Stomach (tissue), 19 donors: ENCODE measurements at places on chromosomes 7 and 10. TPM values are rescaled to one million over a fixed set of nuclear protein-coding genes. Genes with fewer than 3 reads are reported as not detected.

Gene ORC5
- 21.7 TPM for total RNA-seq

DNA sequence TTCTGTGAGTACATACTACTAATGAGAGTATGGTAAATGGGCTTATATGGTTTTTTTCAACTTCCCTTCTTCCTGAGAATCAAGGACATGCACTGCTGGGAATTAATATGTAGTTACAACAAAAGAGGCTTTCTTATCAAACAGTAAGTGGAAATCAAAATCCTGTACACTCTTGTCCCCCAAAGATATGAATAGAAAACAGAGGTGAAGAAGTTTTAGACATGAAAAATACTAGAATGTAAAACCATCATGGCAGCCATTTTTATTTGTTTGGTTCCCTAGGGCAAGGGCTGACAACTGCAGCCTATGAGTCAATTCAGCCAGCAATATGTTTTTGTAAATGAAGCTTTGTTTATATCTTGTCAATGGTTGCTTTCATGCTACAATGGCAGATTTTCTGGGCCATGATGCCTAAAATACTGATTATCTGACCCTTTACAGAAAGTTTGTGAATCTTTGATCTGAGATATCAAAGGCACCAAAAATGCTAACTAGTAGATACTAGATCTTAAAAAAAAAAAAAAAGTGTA is 422.4 kb downstream of the PARD3 start:
- DNase-seq: no peak
- H3K27ac ChIP-seq: no peak overlapping the region
- H3K36me3 ChIP-seq: no peaks in the 10 kb centered on the region
- H3K4me3 ChIP-seq: no peak overlapping the region
- H3K4me1 ChIP-seq: no peaks in the 10 kb centered on the region
- no peaks in the 10 kb centered on the region for H3K27me3 ChIP-seq

GRCh38 chr10:69045441-69046300 is 42.2 kb upstream of the SRGN start:
- H3K4me1 ChIP-seq: no peaks in the 10 kb centered on the region
- DNase-seq: peak; percentile 48
- H3K36me3 ChIP-seq: no peaks in the 10 kb centered on the region

Gene PNLIPRP1
- total RNA-seq: not detected

GRCh38 chr7:41574377-41574776 is 128.5 kb downstream of the INHBA start:
- H3K27ac ChIP-seq: no peak overlapping the region
- H3K27me3 ChIP-seq: no peaks in the 10 kb centered on the region
- H3K36me3 ChIP-seq: no peaks in the 10 kb centered on the region
- DNase-seq: no peak

- H3K27me3 ChIP-seq: no peaks in the 10 kb centered on the region
- H3K27ac ChIP-seq: no peak overlapping the region
- no peak overlapping the region for H3K4me3 ChIP-seq
- H3K36me3 ChIP-seq: no peaks in the 10 kb centered on the region
Observed at GRCh38 chr10:85851325-85851724, 515.3 kb downstream of the GRID1 start.

DNA sequence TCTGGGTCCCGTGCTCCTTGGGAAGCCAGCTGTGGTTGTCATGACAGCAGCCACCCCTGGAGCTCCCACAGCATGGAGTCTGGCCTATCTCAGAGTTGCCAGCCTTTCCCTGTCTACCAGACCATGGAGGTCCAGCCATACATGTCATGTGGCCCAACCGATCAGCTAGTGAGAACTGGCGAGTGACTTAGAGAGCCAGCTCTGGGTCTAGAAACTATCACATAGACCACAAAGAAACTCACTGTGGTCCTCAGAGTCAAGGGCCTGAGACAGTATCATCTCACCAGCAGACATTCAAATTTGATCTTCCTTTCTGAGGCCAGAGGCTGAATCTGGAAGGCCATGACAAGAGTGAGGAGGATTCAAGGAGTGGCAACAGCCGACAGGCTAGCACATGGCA is 223.3 kb upstream of the GPR26 start:
- no peaks in the 10 kb centered on the region for H3K27me3 ChIP-seq
- no peaks in the 10 kb centered on the region for H3K36me3 ChIP-seq
- no peak overlapping the region for H3K4me3 ChIP-seq
- no peak for DNase-seq
- H3K4me1 ChIP-seq: no peaks in the 10 kb centered on the region

DNA sequence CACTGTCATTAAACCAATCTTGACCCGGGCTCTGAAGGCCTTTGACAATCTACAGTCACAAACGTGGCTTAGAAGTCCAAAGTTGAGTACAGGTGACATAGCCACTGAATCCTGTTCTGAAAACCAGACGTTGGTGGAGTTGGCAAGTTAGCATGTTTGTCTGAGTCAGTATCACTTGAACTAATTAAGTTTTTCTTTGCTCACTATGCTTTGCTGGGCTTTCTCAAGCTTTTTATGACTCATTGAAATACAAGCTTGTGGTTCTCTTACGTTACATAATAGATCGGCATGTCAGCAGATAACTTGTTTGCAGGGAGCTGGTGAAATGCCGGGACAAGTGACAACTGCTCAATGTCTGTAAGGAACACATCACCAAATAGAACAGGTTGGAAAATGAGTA is 53.8 kb downstream of the ARL5B start:
- H3K4me3 ChIP-seq: no peak overlapping the region
- DNase-seq: no peak
- H3K36me3 ChIP-seq: no peaks in the 10 kb centered on the region
- no peaks in the 10 kb centered on the region for H3K27me3 ChIP-seq
- H3K4me1 ChIP-seq: no peaks in the 10 kb centered on the region

DNA sequence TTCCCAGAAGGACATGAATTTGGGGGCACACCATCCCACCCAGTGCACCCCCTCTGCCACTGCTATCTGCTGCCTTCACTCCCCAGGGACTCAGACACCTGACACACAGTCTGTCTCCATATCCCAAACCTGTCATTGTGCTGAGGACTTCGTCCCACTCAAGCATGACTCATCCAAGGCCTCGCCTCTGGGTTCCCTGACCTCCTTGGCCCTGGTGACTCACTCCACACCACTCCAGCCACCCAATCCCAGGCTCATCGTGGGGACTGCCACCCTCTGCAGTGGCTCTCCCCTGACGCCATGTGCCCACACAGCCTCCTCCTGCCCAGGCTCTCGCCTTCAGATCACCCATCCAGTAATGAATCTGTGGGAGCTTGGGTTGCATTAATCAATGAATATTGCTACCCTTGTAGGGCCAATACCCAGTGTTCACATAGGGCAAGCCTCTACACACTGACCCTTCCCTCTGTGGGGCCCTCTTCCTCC is 6.6 kb upstream of the INSIG1 start:
- H3K4me3 ChIP-seq: no peak overlapping the region
- peak; percentile 26 for DNase-seq
- H3K27me3 ChIP-seq: no peaks in the 10 kb centered on the region

DNA sequence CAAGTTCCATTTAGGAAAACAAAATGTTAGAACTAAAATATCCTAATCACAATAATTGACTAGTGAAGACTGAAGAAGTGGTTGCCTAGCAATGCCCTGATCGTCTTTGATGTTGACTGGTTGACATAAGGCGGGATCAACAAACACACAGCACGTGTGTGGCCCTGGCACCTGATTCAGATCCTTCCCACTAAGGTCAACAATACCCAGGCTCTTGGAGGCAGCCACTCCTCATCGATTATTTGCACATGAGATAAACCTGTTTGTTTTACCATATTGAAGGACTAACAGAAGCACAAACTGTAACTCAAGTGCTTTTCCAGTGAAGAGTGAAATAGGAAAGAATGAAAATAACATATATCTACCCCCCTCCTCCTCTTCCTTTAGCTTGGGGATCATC is 15.6 kb downstream of the FANK1 start:
- peaks cover 16% of the 10 kb centered on the region for H3K4me1 ChIP-seq
- peak overlapping the region; percentile 75 for H3K27ac ChIP-seq
- H3K4me3 ChIP-seq: no peak overlapping the region
- no peaks in the 10 kb centered on the region for H3K36me3 ChIP-seq
- H3K27me3 ChIP-seq: no peaks in the 10 kb centered on the region

Gene CYP2C8
- 5.8 TPM for total RNA-seq

DNA sequence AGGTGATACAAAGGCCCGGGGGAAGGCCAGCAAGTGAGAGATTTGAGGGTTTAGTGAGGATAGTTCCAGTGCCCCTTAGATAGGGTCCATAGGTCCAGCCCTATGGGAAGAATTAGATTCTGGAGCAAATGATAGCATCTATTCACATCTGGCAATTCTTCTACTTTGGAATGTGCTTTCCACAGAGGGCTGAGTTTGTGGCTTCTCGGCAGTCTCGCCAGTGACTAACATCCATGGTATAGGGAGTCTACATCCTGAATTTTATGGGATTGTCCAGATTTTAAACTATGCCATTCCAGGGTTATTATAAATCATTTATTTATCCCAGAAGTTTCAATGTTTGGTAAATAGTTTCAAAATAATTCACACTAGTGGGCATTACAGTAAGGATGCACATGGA is 207.3 kb upstream of the ADO start:
- H3K27ac ChIP-seq: no peak overlapping the region
- H3K4me3 ChIP-seq: no peak overlapping the region
- H3K27me3 ChIP-seq: no peaks in the 10 kb centered on the region
- no peak for DNase-seq
- H3K4me1 ChIP-seq: no peaks in the 10 kb centered on the region

Gene EBLN1
- total RNA-seq: not detected

GRCh38 chr10:122558452-122558851 is 2.1 kb upstream of the DMBT1 start:
- H3K27me3 ChIP-seq: peaks cover 65% of the 10 kb centered on the region
- H3K27ac ChIP-seq: no peak overlapping the region
- H3K4me1 ChIP-seq: no peaks in the 10 kb centered on the region

Gene TMEM229A
- not detected for total RNA-seq

Gene MDFIC
- total RNA-seq: 7.0 TPM

Gene FAM241B
- total RNA-seq: not detected

GRCh38 chr7:95527776-95528250 is 42.1 kb downstream of the ASB4 start:
- no peak overlapping the region for H3K27ac ChIP-seq
- no peaks in the 10 kb centered on the region for H3K36me3 ChIP-seq
- H3K4me1 ChIP-seq: no peaks in the 10 kb centered on the region
- H3K4me3 ChIP-seq: no peak overlapping the region
- DNase-seq: no peak

Gene ZCCHC24
- total RNA-seq: 40.6 TPM

DNA sequence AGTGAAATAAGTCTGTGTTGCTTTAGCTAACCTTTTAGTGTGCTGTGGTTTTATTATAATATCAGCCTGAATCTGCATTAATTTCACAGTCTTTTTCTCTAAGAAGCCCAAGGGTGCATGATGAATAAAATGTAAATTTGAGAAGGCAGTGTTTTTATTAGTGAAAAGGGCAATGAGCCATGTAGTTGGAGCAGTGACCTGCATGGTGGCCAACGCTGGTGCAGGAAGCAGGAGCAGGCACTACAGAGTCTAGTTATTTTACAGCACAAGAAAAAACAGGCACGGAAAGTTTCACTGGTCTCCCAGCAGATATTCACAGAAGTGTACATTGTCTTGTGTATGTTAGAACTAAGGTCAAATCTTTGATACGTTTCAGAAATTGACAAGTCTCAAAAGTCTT is 247.8 kb downstream of the CELF2 start:
- H3K4me3 ChIP-seq: no peak overlapping the region
- H3K27me3 ChIP-seq: no peaks in the 10 kb centered on the region
- H3K36me3 ChIP-seq: peaks cover 1% of the 10 kb centered on the region
- DNase-seq: no peak
- H3K27ac ChIP-seq: no peak overlapping the region

Gene GSAP
- 18.7 TPM for total RNA-seq
